ENCODE measurements at places on chromosomes 13 and 19.

- DNase-seq = no peak
Measured at GRCh38 chr13:39910041-39910440, 254.6 kb downstream of the COG6 start.

- DNase-seq = no peak
Measured at GRCh38 chr13:68019901-68020300, 789.8 kb upstream of the PCDH9 start.

- DNase-seq = no peak
Measured at GRCh38 chr19:41883463-41883820, 458 bp downstream of the ARHGEF1 start.

DNA sequence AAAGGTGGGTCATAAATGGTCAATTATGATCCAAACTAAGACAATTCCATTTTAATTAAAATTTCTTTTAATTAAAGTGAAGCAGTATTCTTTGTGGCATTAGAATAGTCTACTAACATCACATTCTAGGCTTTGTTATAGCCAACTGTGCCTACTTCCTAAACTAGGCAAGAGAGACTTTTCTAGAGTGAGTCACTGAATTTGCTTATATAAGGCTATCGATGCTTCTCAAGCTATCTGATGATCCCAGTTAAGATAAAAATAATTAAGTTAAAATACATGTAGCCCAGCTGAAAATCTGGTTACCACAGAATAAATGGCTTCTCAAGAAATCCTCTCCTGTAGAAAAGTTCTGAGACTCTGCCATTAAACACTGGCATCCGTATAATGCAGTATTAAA lies 12.5 kb downstream of the ANKRD10 start:
- no peak for DNase-seq

DNA sequence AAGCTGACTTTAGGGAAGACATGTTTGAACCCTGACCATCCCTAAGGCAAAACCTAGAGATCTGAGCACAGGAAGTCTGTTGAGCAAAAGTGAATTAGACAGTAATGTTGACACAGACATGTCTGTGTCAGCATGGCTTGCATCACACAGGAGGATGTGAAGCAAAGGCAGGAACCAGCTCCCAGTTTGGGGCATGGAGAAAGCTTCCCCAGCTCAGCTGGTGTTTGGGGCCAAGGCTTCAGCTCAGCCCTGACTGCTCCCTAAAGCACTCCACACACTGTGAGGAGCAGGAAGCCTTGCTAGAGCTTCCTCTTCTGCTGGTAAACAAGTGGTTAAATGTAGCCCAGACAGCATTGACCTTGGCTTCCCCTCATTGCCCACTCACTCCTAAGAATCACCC lies 153.8 kb upstream of the UBL3 start:
- no peak for DNase-seq

GRCh38 chr19:5394551-5395505 lies 54.2 kb upstream of the PTPRS start:
- no peak for DNase-seq

DNA sequence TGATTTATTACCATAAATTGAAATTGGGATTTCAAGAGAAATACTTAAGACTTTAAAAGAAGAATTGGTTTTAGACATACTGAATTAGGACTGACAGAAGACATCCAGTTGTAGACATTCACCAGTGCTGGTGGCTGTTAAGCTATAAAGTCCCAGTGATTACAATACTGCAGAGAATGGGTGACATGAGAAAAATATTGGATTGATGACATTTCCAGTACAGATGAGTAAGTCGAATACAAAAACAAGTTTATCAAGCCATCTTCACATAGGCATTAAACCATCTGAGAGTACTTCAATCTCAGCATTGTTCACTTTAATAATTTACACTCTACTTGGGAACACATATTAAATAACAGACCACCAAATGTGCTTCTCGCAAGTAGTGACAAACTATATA lies 66.8 kb downstream of the TBC1D4 start:
- no peak for DNase-seq

- no peak for DNase-seq
Measured at GRCh38 chr13:25062479-25062878, 33.5 kb upstream of the PABPC3 start.

- no peak for DNase-seq
Measured at GRCh38 chr13:50451609-50452008, 391.9 kb downstream of the DLEU7 start.

- no peak for DNase-seq
Measured at GRCh38 chr13:95180513-95181245, 120.6 kb downstream of the ABCC4 start.

GRCh38 chr13:30848332-30849027 lies 57.6 kb upstream of the MEDAG start:
- DNase-seq = no peak

- no peak for DNase-seq
Measured at GRCh38 chr13:50580684-50581305, 262.7 kb downstream of the DLEU7 start.

DNA sequence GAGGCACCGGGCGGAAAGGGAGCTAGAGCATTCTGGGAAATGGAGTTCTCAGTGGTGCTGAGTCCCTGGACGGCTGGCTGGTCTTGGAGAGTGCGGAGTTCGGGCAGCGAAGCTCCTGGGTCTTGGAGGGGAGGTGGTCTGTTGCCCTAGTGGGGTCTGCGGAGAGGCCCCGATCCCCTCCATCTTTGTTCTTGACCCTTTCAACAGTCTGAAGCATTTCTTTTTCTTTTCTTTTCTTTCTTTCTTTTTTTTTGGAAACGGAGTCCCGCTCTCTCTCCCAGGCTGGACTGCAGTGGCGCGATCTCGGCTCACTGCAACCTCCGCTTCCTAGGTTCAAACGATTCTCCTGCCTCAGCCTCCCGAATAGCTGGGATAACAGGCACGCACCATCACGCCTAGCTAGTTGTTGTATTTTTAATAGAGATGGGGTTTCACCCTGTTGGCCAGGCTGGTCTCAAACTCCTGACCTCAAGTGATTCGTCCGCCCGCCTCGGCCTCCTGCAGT lies 440 bp upstream of the SYMPK start:
- no peak for DNase-seq

- DNase-seq = no peak
Measured at GRCh38 chr13:112567161-112567862, 20.6 kb downstream of the TUBGCP3 start.

DNA sequence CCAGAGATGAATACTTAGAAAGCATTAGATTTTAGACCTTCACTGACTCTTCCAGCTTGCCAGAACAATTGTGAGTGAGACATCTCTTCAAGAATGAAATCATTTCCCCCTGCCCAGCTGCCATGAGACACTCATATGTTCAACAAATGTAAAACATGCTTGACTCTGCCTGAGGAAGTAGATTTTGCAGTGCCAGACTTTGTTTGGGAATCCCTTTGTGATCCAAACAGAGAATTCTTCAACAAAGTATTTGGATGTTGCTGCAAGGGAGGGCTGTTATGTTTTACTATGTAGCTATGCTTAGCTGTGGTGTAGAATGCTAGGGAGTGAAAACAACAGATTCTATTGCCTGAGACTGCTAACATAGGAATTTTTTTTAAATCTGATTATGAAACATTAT lies 416.4 kb downstream of the DCT start:
- DNase-seq = no peak

- DNase-seq = peak; percentile 73
Measured at GRCh38 chr19:1113030-1113985, 9.5 kb downstream of the GPX4 start.

GRCh38 chr19:3613818-3614661 lies 7.4 kb upstream of the TBXA2R start:
- DNase-seq = no peak

- DNase-seq = no peak
Measured at GRCh38 chr19:10517361-10517759, at the start of gene S1PR5. TSS of gene S1PR5 (minus strand) at chr19:10517447. CDS start at chr19:10515011, 2,436 bp downstream.

- DNase-seq = no peak
Measured at GRCh38 chr19:42023121-42023942, 29.3 kb upstream of the ATP1A3 start.

DNA sequence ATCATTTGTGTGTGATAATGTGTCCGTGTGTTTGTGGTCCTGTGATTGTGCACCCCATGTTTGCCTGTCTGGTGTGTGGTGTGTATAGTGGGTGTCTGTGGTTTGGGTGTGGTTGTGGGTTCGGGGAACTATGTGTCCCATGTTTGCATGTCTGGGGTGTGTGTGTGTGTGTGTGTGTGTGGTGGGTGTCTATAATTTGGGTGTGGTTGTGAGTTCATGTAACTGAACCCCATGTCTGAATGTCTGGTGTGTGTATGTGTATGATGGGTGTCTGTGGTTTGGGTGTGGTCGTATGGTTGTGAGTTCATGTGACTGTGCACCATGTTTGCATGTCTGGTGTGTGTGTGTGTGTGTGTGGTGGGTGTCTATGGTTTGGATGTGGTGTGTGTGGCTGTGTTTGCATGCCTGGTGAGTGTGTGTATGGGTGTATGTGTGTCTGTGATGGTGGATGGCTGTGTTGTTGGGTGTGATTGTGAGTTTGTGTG lies 11.1 kb upstream of the NFIX start:
- no peak for DNase-seq

- no peak for DNase-seq
Measured at GRCh38 chr13:27403727-27404385, 20.6 kb upstream of the GTF3A start.

DNA sequence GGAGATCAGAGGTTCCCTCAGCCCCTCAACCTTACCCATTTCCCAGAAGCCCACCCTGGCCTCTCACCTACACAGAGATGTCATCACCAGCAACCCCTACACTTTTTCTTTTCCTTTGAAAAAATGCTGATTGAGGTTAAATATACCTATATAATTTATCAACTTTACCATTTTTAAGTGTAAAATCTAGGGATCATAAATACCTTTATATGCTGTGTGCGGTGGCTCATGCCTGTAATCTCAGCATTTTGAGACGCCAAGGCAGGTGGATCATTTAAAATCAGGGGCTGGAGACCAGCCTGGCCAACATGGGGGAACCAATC lies 3.1 kb downstream of the KIR2DL4 start:
- no peak for DNase-seq

DNA sequence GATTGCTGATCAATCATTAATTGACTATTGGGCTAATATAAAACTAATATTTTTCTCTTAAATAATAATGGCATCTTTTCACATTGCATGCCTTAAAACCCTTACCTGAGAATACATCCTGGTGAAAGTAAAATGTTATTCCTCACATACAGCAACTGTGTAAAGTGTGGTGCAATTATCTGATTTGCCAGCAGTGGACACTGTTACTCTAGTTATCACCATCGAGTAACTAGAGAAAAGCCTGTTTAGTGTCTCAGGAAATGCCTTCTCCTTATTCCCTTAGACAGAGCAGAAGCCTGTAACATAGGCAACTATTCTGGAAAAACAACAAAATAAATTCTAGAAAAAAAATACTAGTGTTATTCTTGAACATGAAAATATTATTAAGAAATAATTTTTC lies 459.8 kb downstream of the FGF14 start:
- DNase-seq = no peak

- DNase-seq = no peak
Measured at GRCh38 chr13:100520936-100521850, 67.4 kb downstream of the GGACT start.

DNA sequence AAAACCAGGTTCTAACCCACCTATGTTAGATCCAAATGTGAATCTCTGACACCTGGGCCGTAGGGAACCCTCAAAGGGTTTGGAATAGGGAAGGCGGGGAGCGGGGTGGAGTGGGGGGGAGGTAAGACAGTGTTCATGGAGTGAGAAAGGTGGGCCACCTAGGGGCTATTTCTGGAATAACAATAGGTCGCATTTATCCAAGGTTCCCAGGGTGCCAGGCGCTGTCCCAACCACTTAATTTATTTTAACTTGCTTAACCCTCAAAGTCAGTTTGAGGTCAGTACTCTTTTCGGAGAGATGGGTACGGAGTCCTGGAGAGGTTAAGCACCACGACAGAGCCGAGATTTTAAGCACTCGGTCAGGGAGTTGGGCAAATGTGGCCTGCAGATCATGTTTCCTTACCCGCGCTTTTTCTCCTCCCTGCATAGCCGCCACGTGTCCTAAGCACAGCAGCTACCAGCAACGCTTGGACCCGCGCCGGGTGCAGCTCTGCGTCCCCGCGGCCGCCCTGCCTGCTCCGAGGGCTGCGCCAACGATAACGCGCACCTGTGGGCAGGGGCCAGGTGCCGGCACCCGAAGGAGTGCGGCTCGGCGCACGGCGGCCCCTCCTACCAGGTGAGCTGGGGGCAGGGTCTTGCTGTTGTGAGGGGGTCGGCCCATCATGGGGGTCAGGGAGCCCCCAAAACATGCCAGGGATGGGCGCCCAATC lies 25.0 kb upstream of the FXYD3 start:
- DNase-seq = peak; percentile 16

- DNase-seq = no peak
Measured at GRCh38 chr13:40564342-40565001, 102.0 kb downstream of the FOXO1 start.

GRCh38 chr19:623974-624373 lies 9.4 kb downstream of the POLRMT start:
- DNase-seq = no peak

GRCh38 chr19:750640-751423 lies at the start of gene MISP:
TSS of gene MISP (plus strand) at chr19:751112. CDS start at chr19:756947, 5,835 bp downstream.
- no peak for DNase-seq

DNA sequence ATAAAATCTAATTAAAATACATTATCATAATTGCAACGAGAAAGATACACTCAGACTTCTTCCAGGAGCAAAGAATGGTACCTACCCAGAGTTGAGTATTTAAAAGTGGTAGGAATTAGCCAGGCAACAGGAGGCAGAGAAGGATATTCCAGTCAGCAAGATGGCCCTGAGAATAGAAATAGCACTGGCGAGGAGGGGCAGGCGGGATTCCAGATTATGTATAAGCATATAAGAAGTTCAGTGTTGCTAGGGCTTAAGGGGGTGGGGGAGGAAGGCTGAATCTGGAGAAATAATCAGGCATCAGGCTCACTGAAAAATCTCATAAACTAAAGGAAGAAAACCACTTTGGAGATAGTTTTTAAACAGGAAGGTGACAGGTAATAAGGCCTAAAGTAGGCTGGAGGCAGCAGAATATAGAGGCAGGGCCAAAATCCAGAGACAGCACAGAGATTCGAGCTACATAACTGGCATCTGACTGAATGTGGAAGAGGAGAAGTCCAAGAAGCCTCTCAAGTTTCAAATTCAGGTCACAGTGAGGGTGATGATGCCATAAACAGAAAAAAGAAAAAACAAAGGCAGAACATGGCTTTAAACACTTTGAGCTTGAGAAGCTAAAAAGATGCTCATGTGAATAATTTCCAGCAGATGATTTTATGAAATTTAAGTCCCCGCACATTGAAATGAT lies 7.5 kb downstream of the KPNA3 start:
- no peak for DNase-seq

- no peak for DNase-seq
Measured at GRCh38 chr19:32177686-32178085, 167.7 kb upstream of the ZNF507 start.

GRCh38 chr13:103941506-103942140 lies 875.4 kb upstream of the SLC10A2 start:
- DNase-seq = no peak

- DNase-seq = no peak
Measured at GRCh38 chr13:65292488-65292901, 1937.6 kb downstream of the PCDH9 start.

- DNase-seq = no peak
Measured at GRCh38 chr19:18282021-18282787, 782 bp upstream of the JUND start.

- no peak for DNase-seq
Measured at GRCh38 chr13:39603424-39603947, 493 bp upstream of the LHFPL6 start.

Measured in effector CD4-positive, alpha-beta T cell (primary cell).